ENCODE measurements at places on chromosomes 4 and X.

- DNase-seq = no peak
These were observed 41.9 kb upstream of the PRDM8 start for GRCh38 chr4:80155316-80155982.

DNA sequence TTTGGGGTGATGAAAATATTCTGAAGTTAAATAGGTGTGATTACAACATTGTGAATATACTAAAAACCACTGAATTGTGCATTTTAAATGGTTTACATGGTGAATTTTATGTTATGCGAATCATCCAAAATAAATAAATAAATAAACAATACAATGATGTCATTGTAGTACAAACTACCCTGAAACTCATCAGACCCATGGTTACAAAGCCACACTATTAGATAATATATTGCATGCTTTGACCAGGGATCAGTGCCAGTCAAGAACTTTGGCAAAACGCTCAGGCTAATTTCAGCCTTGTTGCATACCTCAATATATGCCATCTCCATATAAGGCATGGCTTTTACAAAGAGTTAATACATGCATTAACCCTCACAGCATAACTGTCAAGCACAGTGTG is 45.5 kb upstream of the XIAP start:
- no peak for DNase-seq

DNA sequence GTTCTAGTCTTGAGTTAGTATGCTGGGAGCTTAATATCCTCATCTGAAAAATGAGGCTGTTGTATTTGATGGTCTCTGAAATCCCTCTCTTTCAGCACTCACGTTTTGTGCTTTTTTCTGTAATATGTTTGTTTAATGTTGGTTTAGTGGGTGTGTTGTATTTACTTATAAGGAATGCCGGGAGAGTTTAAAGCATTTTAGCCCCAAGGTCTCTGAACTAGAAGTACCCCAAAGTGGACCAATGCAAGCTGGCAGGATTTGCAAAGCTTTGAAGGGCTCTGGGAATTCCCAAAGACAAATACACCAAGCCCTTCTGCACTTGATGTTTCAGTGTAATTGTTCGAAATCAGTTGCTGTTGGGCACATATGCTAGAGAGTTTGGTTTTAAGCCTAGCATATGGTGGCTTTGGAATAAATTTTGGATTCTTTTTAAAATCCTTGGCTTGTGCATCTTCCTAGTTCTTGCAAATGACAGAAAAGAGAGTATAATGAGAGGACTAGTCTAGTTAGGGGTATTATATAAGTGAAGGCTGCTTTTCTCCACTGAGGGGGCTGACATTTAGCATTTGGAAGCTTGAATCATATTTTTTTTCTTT is 371.4 kb upstream of the BOD1L1 start:
- DNase-seq = no peak

DNA sequence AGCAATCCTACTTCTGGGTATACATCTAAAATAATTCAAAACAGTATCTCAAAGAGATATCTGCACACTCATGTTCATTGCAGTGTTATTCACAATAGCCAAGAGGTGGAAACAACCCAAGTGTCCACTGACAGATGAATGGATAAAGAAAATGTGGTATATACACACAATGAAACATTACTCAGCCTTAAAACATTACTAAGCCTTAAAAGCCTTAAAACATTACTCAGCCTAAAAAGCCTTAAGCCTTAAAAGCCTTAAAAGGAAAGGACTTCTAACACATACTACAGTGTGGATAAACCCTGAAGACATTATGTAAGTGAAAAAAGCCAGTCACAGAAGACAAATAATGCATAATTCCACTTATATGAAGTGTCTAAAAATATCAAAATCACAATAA is 40.3 kb upstream of the TFDP3 start:
- peak; percentile 15 for DNase-seq

DNA sequence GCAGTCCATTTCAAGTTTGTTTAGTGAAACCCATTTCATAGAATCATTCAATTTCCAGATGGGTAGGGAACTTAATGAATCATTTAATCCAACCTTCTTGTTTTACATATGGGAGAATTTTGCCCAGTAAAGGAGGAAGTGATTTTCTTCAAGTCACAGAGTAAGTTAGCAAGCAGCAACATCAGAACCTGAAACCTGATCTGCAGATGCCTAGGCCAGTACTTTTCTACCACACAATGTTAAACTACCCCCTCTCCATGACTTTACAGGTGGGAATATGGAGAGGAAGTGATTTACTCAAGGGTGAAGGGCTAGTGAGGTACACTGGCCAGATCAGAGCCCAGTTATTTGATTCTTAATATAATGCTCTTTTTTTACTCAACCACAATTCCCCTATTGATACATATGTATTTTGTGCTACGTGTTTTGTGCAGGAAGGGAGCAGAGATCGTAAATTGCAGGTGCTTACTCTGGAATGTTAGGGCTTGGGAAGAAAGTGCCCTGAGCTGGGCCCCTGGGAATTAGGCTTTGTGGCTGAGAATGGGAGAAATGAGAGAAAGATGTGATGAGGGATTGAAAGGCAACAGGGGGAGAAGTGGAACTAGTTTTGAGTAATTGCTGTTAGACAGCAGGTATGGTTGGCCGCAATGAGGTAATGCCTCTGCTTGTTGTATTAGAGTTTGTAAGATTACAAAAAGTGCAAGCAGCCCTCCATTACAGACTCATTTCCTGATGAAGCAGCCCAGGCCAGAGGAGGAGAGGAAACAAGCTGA is 6.8 kb downstream of the LHFPL1 start:
- no peak for DNase-seq

DNA sequence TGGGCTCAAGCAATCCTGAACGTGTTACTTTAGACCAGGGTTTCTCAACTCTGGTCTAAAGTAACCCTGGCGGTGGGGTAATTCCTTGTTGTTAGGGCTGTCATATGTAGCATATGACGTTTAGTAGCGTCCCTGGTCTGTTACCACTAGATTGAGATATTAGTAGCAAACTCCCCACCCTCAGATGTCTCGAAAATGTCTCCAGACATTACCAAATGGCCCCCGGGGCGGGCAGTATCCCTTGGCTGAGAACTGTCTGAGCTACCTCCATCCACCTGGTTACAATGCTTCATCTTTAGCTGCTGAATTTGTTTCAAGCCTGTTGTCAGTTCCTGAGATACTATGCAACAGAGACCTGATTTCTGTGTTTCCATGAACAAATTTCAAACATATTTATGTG is 56.7 kb downstream of the CLDN34 start:
- no peak for DNase-seq

- DNase-seq = no peak
These were observed 45.0 kb downstream of the ASMT start for GRCh38 chrX:1659664-1660461.

DNA sequence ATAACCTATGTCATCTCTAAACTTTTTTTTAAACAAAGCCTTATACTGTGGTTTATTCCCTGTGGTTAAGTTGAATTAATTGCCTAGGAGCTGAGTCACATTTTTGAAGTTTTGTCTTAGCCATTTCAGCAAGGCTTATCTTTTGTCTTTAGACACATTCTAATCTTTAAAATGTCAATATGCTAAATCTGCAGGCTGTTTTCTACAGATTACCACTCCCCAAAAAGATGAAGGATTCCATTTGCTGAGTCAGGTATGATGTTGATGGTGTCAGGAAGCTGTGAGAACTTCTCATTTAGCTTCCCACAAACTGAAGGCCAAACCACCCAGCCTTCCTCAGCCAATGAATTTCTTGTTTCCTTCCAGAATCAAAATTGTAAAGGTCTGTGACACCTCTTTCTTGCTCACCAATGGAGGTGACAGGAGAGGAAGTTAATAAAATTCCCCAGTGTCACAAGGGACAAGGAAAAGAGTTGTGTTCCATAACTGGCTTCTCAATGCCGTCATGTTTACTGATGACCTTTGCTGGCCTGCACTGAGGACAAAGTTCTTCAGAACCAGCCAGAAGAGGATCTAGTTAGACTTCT is 3.7 kb upstream of the CXCL6 start:
- DNase-seq = no peak

DNA sequence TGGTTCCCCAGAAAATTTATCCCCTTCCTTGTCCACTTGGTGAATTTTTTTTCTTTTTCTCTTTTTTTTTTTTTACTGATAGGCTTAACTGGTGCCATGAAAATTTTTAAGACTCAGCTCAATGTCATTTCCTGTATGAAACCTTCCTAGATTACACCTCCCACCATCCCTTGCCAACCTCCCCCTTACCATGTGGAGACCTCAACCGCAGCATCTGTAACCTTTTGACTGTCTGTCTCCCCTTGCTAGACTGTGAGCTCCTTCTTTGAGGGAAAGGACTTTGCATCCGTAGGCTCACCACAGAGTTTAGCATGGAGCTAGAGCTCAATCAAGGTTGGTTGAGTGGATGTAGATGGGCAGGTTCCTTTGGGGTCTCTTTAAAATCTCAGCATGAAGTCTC is 5.2 kb upstream of the PGRMC1 start:
- DNase-seq = no peak

DNA sequence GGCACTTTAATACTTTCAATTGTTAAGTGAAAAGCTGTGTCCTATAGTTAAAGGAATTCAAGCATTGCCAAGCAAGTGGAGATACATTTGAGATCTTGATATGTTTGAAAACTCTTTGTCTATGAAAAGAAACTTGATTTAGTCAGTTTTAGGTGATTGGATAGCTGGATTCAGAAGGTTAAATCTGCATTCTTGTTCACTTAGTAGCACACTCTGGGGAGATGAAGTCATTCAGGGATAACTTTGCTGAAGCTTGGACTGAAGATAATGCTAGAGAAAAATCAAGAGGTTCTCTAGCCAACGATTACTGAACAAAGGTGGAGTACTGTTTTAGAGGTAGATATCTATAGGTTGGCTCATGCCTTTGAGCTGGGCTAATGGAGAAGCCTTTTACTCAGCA is 90.6 kb downstream of the DCAF8L2 start:
- peak; percentile 9 for DNase-seq

GRCh38 chrX:7198499-7198898 is 50.5 kb upstream of the PUDP start:
- no peak for DNase-seq

Data from astrocyte of the cerebellum (primary cell).